ENCODE measurements at places on chromosomes 5 and 9.
A peak's percentile ranks its signal among the peaks of the same experiment; 100 is the strongest.

DNA sequence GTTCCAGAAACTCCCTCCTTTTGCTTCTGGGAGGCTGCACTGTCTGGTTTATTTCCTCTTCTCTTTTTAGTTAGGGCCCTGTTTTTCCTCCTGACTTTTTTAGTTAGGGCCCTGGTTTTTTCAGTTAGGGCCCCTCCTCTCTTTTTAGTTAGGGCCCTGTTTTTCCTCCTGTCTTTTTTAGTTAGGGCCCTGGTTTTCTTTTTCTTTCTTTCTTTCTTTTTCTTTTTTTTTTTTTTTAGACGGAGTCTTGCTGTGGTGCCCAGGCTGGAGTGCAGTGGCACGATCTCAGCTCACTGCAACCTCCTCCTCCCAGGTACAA, 15.1 kb downstream of the GSN start:
- no peak for DNase-seq

DNA sequence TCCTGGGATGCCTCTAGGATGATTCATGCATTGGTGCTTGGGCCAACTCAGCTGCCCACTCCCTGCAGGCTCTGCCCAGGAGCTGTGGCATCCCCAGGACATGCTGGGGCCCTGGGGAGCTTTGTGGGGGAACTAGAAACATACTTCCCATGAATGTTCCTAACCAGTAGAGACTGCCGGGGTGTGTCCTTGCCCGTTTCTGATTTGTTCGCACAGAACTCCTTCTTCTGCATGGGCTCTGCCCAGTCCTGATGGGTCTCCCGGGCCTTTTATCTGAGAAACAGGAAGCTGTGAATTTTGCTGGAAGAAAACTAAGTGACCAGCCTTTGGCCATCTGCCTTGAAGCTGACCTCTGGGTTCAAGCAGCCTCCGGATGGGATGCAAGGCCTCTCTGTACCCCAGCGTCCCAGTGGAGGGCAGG, 71.6 kb upstream of the RNU6ATAC start:
- DNase-seq = no peak

- no peak for DNase-seq
Observed at GRCh38 chr5:101160002-101160401, 256.9 kb upstream of the ST8SIA4 start.

DNA sequence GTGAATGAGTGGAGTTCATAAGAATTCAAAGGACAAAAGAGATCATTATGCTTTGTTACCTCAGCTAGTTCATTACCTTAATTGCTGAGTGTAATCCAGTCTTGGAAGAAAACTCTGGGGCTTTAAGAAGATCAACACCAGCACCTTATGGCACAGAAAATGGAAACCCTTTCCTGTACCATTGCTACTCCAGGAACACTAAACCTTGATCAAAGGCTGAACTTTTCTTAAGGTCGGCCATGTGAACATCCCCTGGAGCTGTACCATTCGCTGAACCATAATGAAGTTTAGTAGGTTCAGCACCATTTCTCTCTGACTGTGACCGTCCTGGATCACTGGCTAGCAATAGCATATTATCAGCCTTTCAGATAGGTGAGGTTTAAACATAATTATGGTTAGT, 97.4 kb downstream of the PBX3 start:
- DNase-seq = peak; percentile 42

DNA sequence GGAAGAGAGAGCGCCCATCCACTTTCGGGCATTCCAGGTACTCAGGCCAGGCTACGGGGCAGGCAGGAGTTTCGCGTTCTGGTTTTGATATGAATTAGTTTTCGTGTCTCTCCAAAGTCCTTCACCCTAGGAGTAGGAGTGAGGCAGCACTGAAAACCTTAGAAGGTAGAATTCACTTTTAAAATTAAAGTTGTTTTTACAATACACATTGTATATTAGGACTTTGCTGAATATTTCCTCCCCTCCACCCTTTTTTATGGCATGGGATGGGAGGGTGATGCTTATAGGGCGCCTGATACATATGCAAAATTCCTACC, 747 bp downstream of the ITGA1 start:
- DNase-seq = no peak

DNA sequence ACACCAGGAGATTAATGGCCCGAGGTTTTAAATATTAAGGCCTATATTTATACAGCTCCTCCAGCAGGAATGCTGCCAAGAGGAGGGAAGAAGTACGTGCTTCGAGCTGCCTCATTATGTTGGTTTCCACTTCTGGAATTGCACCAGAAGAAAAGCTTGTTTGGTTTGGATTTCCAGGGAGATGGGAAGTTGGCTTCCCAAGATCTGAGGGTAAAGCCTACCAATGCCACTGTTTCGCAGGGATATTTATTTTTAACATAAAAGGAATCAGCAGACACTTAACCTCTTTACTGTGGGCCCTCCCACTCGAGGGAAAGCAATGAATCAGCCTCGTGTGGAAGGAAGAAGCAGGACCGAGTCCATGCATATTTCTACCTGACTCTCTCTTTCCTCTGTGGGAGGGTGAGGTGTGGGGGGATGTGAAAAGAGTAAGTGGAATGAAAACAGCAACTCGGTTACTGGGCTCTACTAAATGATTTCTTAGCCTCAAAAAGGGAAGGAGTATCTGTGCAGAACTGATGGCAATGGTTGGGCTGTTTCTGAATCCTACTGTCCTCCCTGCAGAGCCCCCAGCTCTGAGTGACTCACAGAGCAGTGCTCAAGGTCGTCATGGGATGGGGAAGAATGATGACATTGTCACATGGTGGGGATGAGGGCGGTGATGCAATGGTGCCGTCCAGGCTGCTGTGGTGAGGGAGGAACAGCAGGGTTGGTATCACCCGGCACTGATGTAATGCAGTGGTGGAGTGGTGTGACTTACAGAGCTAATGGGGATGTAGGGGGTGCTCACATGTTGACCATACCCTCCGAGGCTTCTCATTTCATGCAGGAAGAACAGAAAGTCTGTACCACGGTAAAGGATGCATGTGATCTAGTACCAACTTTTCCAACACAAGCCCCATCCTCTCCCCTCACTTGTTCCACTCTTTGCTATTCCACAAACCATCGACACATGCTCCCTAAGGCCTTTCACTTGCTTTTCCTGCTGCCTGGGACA, 215.0 kb upstream of the PANK3 start:
- no peak for DNase-seq

- DNase-seq = no peak
Observed at GRCh38 chr9:124209774-124210173, 48.0 kb upstream of the NEK6 start.

DNA sequence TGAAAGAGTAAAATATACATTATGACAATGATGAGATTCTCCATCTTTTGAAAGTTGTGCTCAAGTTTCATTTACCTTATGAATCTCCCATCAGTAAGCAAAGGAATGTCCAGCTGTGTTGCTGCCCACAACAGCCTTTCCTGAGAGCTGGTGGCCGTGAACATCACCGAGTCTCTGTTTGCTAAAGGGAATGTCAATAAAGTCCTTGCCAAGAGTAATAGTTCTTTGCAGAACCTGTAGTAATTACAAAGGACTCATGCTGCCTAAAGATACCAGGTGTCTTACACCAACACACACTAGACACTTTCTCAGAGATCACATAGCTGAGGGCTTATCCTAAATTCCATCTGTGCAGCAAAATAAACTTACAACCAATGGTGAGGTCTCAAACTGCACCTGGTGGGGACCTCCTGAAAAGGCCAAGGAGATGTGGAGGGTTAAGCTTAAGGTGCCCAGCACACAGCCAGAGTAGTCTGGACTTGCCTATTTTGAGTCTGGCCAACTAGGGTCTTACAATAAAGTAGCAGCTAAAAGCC, 111.1 kb upstream of the DAPK1 start:
- DNase-seq = peak; percentile 56

DNA sequence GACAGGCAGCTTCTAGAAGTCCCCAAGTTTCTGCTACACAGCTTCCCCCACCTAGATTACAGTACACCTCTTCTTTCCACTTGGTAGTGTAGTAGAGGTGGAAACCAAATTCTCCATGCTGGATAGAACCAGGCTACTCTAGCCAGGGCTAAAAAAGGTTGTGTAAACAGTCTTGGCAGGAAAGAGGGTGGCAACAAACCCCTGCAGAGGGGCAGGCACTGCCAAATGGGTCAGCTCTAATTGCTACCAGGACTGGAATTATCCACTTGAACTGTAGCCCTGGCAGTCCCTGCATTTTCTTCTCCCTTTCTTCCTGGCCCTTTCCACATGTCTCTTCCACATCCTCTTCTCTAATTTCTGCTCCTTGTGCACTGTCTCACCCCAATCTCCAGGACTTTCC, 24.8 kb downstream of the RANBP3L start:
- no peak for DNase-seq

DNA sequence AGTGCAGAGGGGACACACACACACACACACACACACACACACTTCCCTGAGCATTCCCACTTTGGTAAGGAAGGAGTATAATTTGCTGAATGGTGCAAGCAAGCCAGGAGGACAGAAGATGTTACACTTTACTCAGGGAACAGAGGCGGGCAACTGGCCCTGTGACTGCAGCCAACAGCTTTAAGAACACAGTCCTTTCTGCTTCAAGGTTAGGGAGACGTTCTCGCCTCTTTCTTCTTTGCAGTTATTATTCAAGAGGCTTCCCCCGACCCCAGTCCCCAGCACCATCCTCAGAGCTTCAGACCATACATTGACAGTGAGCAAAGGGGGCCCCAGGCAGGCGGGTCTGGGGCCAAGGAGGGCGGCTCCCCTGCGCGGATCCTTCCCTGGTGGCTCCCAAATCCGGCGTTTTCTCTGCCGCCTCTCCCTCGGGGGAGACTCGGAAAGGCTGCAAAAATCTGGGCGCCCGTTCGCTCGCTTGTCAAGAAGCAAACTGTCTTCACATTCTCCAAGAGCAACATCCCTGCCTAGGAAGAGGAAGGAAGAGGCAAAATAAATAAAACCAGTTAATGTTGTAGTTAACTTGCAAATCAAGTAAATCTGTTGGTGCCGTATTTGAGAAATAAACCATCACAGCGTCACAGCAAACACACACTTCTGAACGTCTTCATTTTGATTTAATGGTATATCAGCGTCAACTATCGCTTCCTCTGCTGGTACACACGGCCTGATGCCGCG, 3.8 kb upstream of the LHX2 start:
- no peak for DNase-seq

DNA sequence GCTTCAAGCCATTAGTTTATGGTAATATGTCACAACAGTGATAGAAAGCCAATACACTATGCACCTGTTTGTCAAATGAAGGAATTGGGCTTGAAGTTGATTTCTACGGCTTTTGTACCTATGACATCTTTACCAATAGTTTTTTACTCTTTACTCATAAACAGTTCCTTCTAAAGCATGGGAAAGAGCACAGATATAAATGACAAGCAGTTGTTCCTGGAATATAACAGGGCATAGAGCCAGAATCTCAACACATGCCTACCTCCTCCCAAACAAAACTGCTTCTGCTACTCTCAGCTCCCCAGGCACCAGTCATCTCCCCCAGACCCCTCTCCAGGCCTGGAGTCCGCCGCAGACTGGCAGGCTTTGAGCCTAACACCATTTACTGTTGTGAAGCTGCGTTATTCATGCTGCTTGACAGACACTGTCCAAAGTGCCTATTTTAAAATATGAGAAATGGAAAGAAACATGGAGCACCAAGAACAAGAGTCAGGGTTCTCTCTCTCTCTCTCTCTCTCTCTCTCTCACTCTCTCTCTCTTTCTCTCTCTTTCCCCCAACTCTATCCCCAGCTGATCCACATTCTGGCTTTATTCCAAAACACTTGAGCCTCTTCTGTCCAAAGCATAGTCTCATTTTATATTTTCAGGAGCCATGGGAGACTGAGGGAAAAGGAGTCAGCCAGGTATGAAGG, 111.6 kb downstream of the ADRB2 start:
- no peak for DNase-seq

All from NCI-H2081 (cell line).